Activated naive CD4-positive, alpha-beta T cell treated with anti-CD3 and anti-CD28 coated beads, Interleukin-2, amount 50 U/mL, for 16 hours (primary cell): ENCODE measurements at places on chromosomes 11 and 22.

DNA sequence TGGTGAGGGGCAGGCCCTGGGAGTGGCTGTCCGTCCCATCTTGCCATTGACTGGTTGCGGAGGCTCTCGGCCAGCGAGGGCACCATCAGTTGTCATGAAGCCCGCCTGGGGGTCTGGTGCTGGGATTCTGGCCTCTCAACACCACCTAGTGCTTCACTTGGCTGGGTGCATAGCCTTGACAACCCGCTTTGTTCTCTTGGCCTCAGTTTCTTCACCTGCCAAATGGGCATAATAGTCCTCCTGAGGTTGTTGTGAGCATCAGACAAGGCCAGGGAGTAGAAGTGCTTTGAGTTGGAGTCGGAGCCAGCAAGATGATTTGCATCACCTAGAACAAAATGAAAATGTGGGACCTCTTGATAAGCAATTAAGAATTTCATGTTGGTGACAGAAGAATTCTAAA lies 1.5 kb upstream of the CACNA1I start:
- DNase-seq = no peak

DNA sequence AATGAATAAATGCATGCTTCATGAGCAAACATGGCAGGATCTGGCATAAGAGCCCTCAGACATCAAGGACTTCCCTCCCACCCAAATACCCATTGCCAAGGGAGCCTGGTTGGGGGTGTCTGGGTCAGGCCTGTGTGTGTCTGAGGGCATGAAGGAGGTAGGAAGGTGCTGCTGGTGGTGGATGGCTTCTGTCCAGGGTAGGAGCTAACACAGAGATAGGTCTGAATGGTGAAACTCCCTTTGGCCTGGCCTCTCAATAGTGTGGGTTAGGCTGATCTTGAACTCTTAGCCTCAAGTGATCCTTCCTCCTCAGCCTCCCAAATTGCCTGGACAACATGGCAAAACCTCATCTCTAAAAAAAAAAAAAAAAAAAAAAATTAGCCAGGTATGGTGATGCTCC lies 2.8 kb downstream of the AMPD3 start:
- DNase-seq = no peak

DNA sequence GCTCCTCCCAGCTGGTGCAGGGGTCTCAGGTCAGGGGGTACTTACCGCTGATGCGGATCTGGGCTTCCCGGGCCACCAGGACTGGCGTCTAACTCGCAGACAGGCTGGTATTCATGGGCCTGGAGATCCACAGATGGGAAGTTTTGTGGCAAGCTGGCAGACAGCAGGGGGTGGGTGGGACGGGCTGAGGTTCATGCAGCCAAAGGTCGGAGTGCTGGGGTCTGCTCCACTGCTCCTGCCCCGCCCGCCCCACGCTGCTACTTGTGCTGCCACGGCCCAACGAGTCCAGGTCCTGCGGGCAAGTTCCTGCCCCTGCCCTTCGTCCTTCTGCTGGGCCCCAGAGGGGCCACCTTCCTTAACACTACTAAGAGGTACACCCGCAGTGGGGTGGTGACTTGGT lies 3.1 kb downstream of the ACY3 start:
- no peak for DNase-seq

DNA sequence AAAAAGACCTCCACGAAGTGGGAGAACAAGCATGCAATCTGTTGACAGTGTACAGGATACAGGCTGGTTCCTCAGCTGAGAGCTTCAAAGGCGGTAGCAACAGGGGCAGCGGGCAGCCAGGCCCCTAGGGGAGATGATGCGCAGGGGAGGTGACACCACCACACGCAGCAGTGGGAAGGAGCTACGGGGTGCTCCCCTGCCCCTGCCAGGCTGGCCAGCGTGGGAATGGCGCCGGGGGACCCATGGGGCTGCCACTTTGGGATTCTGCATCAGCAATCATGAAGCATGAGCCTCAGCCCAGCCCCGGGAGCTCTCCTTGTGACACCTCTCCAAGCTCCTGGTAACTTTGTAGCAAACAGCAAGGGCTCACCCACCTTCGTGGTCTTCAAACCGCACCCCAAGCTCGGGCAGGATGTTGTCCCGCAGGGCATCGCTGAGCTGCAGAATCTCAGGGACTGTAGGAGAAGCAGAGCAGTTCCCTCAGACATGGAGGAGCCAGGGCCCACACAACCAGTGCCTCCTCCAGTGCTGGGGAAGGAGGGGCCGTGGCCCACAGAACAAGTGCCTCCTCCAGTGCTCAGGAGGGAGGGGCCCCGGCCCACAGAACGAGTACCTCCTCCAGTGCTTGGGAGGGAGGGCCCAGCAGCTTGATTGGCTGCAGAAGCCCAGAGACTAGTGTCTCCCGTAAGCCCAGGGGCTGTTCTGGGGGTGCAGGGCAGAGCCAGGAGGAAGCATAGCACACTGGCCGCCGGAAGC lies 14.6 kb upstream of the NAP1L4 start:
- no peak for DNase-seq

DNA sequence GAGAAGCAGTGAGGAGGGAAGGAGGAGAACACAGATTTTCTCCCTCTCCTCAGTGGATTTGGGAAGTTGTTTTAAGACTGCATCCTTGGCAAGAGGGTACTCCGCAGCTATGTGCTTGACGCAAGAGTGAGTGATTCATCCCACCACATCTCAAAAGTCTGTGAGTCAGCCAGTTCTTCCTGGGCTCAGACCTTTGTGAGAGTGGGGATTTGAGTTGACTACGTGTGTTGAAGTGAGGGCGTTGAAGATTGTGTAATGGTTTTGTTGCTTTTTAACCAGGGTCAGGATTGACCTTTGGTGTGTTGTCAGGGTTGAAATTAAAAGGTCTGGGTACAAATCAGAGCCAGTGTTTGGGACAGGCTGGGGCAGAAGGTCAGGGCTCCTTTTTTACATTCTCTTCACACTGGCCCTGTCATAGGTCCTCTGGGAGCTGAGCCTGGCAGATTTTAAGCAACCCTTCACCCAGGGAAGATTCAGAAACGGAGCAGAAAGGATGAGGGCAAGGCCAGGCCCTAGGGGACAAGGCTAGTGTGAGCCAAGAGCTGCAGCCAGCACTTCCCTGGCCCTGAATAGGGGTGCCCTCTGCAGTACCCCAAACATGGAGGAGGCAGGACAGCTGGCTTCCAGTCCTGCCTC lies 4.2 kb upstream of the C11orf86 start:
- no peak for DNase-seq

GRCh38 chr11:86386746-86387145 lies 12.1 kb downstream of the CCDC81 start:
- DNase-seq = no peak

GRCh38 chr11:83120327-83120726 lies 36.6 kb upstream of the PCF11 start:
- DNase-seq = no peak

- DNase-seq = no peak
Observed at GRCh38 chr11:95268391-95268790, 37.4 kb upstream of the SESN3 start.

DNA sequence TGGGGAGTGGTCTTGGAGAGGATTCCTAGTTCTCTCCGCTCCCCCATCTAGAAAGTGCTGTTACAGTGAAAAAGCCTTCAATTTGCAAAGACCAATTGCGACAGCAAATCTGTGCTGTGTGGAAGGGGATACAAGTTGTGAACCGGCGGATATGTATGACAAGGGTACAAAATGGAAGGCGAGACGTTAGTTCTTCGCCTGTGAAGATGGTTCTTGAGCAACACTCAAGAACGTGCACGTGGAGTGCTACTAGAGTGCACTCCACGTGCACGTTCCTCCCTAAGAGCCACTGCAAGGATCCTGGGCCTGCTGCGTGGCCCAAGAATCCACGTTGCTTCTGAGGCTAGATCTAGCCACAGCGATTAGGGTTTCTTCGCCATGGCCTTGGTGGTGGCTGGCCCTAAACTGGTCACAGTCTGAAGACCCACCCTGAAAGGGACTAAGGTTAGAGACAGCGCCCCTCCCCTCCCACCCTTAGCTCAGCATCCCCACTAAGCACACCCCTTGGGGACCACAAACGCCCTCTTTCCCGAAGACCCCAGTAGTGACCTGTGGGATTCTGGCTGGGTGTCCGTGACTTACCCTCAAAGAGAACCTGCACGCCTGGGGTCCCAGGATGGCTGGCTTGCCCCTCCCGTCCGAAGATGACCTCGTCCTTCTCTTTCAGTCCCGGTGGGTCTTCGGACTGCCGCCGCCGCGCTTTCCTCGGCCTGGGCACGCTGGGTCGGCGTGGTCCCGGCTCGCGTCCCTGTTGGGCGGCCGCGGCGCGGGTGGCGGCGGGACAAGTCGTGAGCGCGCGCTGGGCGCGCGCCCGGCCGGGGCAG lies 519 bp upstream of the PDE3B start:
- DNase-seq = no peak

- no peak for DNase-seq
Observed at GRCh38 chr11:65576867-65577755, 1.3 kb downstream of the EHBP1L1 start.

GRCh38 chr11:17393472-17393871 lies 5.0 kb upstream of the KCNJ11 start:
- DNase-seq = no peak
